Small intestine (tissue), 16 donors: ENCODE measurements at places on chromosomes 16 and 17. TPM values are rescaled to one million over a fixed set of nuclear protein-coding genes. Genes with fewer than 3 reads are reported as not detected.

Gene HBA1
- 4.2 TPM for polyA plus RNA-seq

Gene WNK4
- 0.67 TPM for polyA plus RNA-seq

Gene FAM83G
- 17.1 TPM for polyA plus RNA-seq

Gene UTS2R
- 0.06 TPM for polyA plus RNA-seq

Gene C16orf86
- not detected for polyA plus RNA-seq

Gene KRTAP4-5
- not detected for polyA plus RNA-seq

Gene PRKCB
- polyA plus RNA-seq = 2.9 TPM

Gene MGAT5B
- not detected for polyA plus RNA-seq

Gene G6PC1
- 12.1 TPM for polyA plus RNA-seq

Gene SLC2A4
- 0.45 TPM for polyA plus RNA-seq

Gene DNASE1L2
- 3.8 TPM for polyA plus RNA-seq

Gene PIMREG
- polyA plus RNA-seq = 1.9 TPM

Gene NDE1
- polyA plus RNA-seq = 19.9 TPM

Gene PFAS
- polyA plus RNA-seq = 21.4 TPM

Gene TBC1D3I
- polyA plus RNA-seq = 0.12 TPM

Gene CEP131
- polyA plus RNA-seq = 7.6 TPM

Gene STAC2
- 0.64 TPM for polyA plus RNA-seq

Gene C1QTNF8
- not detected for polyA plus RNA-seq

Gene SPATA20
- 20.6 TPM for polyA plus RNA-seq

Gene MEOX1
- polyA plus RNA-seq = not detected

Gene CACNA1H
- polyA plus RNA-seq = 0.22 TPM

Gene MT3
- polyA plus RNA-seq = not detected

Gene PHLPP2
- 15.4 TPM for polyA plus RNA-seq

Gene HSD17B2
- 119 TPM for polyA plus RNA-seq

Gene TGFB1I1
- polyA plus RNA-seq = 1.6 TPM

Gene KATNB1
- polyA plus RNA-seq = 9.6 TPM

Gene HSF5
- polyA plus RNA-seq = not detected

Gene TMEM114
- polyA plus RNA-seq = not detected

Gene CA5A
- polyA plus RNA-seq = not detected

Gene VMP1
- polyA plus RNA-seq = 110 TPM

Gene TBC1D3
- polyA plus RNA-seq = not detected

Gene ACAP1
- polyA plus RNA-seq = 7.9 TPM
